ENCODE measurements at places on chromosomes 5 and 9. TPM values are rescaled to one million over a fixed set of nuclear protein-coding genes. Genes with fewer than 3 reads are reported as not detected.
A peak's percentile ranks its signal among the peaks of the same experiment; 100 is the strongest.

DNA sequence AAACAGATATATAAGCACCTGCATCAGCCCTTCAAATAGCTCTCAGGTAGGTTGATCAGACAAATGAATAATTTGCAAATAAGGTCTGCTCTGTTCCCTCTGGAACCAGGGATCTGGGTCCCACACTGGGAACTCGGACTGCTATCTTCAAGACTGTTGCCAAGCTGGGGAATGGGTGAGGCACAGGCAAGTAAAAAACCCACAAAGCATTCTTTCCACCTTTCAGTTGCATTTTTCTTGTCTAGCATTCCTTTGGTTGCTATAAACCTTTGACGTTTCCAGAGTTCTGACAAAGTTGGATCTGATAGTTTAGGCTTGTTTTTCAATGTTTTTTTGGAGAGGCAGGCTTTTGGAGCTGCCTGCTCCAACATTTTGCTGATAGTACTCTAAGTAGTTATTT lies 20.1 kb downstream of the FBXL17 start:
- DNase-seq, result no peak

INSYN2B gene
- 2.5 TPM for total RNA-seq

MTMR12 gene
- total RNA-seq, result 43.7 TPM

GRCh38 chr5:9919306-9920030 lies 289.3 kb upstream of the TAS2R1 start:
- no peak for DNase-seq

FOXD4L6 gene
- not detected for total RNA-seq

DNA sequence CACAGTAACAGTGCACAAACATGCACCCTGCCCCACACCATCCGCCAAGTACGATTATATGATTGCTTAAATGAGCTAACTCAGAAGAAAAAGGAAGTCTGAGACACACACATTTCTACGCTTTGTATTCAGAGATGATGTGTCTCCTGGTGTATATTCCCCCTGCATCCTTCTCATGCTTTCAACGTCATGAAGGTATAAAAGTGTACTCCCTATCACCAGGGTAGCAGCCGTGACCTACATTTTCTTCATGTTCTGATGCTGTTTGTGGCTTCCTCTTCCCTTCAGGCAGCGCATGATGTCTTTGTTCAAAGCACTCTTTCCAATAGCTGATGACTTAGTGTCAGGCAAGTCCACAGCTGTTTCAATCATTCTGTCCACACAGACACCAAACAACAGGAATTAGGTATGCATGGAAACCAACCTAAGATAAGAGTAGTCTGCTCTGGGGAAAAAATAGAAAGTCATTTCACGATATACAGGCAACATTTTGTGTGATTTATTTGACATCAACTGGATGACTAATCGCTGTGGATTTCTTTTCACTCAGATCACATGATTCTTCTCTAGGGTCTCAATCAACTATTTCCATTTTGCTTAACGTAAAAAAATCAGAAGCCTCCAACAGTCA lies 269.4 kb upstream of the PTGER4 start:
- peak; percentile 60 for DNase-seq

IFNA21 gene
- not detected for total RNA-seq

GRCh38 chr9:89444274-89444673 lies 53.6 kb downstream of the SEMA4D start:
- no peak for DNase-seq

ZNG1A gene
- total RNA-seq, result 27.5 TPM

ANKRD31 gene
- total RNA-seq, result not detected

DNA sequence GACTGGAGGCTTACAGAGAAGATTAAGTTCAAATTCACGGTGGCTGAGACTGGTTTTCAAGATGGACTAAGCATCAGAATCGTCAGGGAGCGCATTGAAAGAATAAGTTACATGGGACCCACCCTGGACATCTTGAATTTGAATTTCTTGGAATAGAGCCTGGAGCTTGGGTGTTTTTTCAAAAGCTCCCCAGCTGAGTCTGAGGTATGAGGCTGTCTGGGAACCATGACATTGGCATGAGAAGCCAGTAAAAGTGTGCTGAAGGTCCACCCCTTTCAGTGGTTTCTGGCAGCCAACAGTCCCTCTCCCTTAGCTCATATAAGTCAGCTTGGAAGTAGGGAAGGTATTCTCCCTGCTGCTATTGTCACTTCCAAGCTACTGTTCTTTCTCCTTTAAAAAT lies 97.8 kb downstream of the MAST4 start:
- no peak for DNase-seq

DNA sequence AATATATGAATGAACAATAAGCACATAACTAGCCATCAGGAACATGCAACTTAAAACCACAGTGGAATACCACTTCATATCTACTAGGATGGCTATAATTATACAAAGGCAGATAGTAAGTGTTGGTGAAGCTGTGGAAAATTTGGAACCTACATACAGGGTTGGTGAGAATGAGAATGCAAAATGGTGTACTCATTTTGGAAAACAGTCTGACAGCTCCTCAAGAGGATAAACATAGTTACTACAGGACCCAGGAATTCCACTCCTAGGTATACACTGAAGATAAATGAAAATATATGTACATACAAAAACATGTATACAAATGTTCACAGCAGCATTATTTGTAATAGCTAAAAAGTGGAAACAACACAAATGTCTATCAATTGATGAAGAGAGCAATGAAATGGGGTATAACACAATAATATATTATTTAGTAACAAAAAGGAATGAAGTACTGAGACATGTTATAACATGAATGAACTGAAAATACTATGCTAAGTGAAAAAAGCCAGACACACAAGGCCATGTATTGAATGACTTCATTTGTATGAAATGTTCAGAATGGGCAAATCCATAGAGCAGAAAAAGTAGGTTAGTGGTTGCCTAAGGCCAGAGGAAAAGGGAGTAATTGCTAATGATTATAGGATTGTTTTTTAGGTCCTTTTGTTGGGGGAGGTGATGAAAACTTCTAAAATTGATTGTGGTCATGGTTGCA lies 31.2 kb upstream of the CDK5RAP2 start:
- no peak for DNase-seq

FYB1 gene
- 13.8 TPM for total RNA-seq

DNA sequence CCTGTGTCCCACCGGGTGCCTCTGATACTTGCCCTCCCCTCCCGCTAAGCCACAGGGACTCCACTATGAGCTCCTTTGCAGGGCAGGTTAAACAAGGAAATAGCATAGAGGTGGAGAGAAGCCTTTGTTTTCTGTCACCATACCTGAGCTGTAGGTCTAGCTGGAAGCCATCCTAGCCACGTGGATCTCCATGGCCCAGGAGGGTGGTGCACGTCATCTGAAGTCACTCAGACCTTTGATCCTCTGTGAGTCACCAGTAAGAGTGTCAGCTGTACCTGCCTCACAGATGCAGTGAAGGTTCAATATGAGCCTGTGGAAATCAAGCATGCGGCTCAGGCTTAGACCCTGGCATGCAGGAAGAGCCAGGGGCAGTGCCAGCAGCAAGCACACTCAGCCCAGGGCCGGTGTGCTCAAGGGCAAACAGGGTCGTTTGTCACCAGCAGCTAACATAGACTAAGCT lies 55.1 kb downstream of the ASS1 start:
- peak; percentile 74 for DNase-seq

CDH9 gene
- not detected for total RNA-seq

DNA sequence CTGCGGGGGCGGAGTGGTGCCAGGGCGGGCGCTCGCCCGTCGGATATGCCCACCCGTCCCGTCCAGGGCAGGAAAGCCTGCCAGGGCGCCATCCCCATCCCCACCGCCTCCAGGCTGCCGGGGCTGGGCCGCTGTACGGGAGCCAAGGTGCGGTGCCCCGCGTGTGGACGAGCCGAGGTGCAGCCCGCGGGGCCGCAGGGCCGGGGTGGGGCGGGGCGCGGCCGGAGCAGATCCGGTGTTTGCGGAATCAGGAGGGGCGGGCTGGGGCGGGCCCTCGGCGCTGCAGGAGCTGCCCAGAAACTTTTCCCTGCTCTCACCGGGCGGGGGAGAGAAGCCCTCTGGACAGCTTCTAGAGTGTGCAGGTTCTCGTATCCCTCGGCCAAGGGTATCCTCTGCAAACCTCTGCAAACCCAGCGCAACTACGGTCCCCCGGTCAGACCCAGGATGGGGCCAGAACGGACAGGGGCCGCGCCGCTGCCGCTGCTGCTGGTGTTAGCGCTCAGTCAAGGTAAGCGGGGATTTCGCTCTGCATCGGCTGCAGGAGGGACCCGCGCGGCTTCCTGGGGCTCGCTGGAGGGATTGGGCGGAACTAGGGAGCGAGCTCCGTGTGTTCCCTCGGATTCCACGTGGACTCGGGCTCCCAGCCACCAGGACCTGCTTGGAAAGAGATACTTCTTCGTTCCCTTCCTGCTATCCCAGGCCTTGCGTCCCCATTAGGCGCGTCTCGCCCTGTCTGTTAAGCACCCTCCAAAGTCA lies at the start of gene ITGA2:
ITGA2 (plus strand) TSS at position 328 of the 756 bp plus-strand sequence; CDS start at position 445, 117 bp downstream.
- no peak for DNase-seq

GRCh38 chr9:90915693-90916092 lies 114.1 kb downstream of the SYK start:
- DNase-seq, result peak; percentile 69

- DNase-seq, result no peak
Measured at GRCh38 chr5:36301858-36302603, at the start of gene RANBP3L. Gene RANBP3L (minus strand): TSS chr5:36301902. CDS start chr5:36301416, 486 bp downstream.

FGF10 gene
- 5.0 TPM for total RNA-seq

DNA sequence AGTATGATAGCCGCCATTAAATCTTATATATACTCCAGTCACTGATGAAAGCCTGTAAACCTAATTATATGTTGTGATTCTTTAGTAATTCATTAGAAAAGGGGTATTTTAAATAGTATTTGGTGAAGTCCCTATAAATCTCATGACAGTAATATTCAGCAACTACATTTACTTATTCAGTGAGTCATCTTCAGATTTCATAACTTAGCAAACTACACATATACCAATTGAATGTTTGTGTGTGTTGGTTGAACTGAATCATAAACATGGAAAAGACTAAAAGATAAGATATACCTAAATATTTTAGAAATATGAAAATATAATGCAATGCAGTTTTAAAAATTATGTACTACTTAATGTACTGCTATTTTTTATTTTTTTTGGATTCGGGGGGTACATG lies 1050.4 kb downstream of the MAT2B start:
- DNase-seq, result no peak

DNA sequence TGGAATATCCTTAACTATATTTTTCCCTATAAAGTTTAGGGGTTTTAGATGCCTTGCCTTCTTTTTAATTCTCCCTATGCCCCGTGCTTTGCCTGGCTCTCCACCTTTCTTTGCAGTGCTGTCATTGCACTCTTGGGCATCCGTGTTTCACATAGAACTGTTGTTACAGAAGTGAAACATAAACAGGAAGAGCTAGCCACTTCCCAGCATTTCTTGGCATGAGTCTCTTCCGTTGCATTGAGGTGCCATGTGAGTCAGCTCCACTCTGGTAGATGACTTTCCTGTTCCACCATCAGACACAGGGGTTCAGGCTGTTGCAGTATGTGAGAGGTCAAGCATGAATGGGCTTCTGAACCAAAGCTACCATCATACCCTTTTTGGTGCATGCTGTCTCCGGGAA lies 73.4 kb downstream of the ANGPTL2 start:
- DNase-seq, result peak; percentile 62

GM2A gene
- 17.2 TPM for total RNA-seq

GPRIN1 gene
- 0.83 TPM for total RNA-seq

GRCh38 chr9:22244139-22245011 lies 202.2 kb upstream of the DMRTA1 start:
- DNase-seq, result no peak

DNA sequence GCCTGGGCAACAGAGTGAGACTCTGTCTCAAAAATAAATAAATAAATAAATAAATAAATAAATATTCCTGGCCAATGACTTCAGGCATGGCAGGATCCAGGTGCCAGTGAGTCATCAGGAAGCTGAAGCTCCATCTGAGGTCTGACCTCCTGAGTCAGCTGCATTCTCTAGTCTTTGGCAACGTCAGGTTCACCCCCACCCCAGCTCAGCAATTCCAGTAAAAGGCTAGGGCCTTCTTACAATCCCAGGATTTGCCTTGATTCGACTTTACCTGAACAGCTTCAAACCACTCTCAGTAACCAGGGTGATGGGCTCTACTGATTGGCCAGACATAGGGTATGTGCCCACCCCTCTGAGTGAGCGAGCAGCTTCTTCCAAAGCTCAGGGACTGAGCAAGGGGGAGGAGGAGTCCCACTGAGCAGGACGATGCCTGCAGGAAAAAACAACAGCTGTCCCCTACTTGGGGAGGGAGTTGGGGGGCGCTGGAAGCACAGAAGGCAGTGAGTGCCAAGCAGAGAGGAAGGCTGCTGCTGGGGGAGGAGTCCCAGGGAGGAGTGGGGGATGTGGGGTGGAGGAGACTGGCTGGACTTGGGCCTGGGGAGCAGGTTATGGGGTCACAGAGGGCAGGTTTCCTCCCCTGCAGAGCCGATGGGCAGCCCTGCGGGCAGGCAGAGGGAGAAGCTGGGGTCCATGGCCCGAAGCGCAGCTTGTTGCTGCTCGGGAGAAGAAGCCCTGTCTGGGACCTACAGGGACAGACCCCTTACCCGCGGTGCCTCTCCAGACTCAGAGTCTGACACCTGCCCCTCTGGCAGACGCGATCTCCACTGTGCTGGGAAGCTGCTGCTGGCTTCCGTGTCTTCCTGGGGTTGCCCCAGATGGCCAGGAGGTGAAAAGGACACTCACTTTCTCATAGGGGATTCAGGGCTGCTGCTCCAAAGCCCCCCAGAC lies 25.9 kb upstream of the UNC5A start:
- DNase-seq, result no peak

CXXC5 gene
- total RNA-seq, result 49.5 TPM

- no peak for DNase-seq
Measured at GRCh38 chr5:83639911-83640310, 80.7 kb downstream of the HAPLN1 start.

GRCh38 chr5:56598941-56599340 lies 216.4 kb upstream of the MAP3K1 start:
- DNase-seq, result no peak

GRCh38 chr5:66472010-66472409 lies 124.2 kb upstream of the MAST4 start:
- no peak for DNase-seq

DNA sequence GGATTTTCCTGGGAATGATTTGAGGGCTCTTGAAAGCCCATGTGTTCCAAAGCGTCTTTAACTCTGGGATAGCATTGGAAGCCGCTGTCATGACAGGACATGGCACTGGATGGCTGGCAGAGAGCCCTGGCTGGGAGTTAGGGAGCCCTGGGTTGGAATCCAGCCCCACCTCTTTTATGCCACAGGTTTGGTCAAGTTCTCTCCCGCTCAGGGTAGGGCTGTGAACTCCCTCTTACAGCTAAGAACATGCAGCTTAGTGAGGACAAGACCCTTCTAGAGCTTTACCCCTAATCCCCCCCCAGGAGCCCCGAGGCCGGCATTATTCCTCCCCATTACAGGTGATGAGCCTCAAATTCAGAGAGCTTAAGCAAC lies 37.2 kb downstream of the OLFML2A start:
- no peak for DNase-seq

PLAC8L1 gene
- 2.0 TPM for total RNA-seq

DNA sequence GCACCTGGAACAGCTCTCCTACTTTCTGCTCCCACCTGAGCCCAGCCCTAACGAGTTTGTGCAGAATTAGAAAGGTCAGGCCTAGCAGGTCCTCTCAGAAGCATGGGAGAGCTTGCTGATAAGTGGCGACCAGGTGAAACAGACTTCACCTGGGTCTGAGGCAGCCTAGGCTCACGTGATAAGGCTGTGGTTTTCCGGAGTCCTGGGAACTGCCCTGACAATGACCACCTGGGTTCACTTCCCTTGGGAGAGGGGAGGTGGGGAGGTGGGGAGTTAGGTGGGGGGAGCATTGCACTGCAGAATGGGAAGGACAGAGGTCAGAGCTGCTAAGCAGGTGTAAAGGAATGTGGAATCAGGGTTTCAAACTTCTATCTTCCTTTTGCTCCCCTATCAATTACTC lies 152.9 kb upstream of the MAP1B start:
- DNase-seq, result no peak

- no peak for DNase-seq
Measured at GRCh38 chr5:71829206-71829605, 110.1 kb downstream of the CARTPT start.

Measured in Peyer's patch (tissue), 4 donors.